Femur (tissue), 1 donor: ENCODE measurements at places on chromosomes 4 and X.

GRCh38 chrX:128800138-128800537 lies 723.2 kb downstream of the SMARCA1 start:
- DNase-seq = no peak

- no peak for DNase-seq
These were observed 39.8 kb upstream of the CCKAR start for GRCh38 chr4:26530099-26530498.

GRCh38 chr4:105594099-105595010 lies 41.9 kb downstream of the ARHGEF38 start:
- DNase-seq = no peak

GRCh38 chr4:68654946-68655721 lies 15.3 kb downstream of the UGT2B15 start:
- no peak for DNase-seq

DNA sequence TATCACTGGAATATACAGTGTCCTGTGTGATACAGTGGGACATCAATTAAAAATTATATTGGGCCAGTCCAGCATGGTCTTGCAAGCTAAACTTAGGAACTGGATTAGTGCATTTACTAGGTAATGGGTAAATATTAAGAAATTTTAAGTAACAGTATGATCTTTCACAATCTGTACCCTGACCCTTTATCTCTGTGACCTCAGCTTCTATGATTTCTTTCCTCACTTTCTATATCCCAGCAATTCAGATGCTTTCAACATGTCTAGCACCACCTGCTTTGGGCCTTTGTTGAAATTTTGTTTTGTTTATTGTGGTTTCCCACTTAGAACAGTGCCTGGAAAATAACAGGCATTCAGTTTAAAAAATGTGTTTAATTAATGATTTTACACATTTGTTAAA lies 2295.4 kb downstream of the ARAP2 start:
- DNase-seq = no peak

DNA sequence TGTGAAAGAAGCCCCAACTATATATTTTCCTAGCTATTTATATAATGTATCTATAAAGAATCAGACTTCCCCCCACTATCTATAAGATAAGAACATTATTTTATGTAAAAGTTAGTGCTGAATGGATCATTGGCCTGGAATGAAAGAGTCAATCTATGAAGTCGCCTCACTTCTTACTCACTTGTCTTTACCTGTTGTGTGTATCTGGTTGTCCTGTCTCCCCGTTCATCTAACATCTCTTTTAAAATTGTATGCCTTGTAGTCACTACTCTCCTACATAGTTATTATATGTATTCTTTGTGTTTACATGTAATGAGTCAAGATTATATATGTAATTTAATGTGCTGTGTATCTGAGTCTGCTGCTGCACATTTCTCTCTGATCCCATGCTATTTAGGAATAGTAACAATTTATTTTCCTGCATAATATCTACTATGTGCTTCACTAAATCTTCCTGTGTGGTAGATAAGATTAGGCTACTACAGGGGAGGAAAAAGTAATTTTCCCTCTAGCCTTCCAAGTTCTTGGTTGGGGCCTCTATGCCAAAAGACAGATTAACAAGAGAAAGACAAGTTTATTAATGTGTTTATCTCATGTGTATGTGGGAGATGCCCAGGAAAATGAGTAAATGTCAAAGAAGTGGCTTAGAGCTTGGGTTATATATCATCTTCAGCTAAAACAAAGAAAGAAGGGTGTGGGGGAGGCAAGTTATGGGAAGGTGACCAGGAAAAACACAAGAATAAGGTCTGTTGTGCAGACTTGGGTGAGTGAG lies 77.6 kb upstream of the FRMPD4 start:
- no peak for DNase-seq

GRCh38 chr4:142485452-142485851 lies 360.6 kb downstream of the INPP4B start:
- DNase-seq = no peak

GRCh38 chrX:84479086-84479485 lies 23.2 kb downstream of the HDX start:
- DNase-seq = no peak

DNA sequence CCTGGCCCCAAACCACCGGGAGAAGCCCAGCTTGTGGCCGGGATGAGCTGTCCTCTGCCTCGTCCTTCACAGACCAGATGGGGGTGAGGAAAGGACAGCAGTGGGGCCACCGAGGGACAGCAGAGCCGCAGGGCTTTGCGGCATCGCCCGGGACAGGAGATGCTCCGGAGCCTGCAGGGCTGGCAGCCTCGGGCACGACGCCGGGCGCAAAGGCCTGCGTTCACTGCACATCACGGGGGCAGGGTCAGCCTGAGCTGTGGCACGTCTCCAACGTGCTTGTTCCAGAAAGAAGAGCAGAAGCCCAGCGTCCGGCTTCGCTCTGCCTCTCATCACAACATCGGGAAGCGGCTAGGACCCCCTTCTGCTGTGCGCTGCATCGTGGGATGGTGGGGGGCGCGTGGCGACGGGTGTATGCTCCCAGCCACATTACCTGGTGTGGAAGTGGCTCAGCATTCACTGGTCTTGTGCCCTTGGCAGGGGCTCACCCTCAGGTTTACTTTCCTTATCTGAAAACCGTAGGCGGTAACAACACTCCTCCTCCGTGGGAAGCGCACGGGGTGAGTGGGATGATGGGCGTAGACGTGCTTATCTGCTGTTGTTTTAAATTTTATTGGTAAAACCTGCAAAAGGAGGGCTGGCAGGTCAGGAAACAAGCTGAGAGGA lies 7.4 kb downstream of the TADA2B start:
- DNase-seq = no peak

DNA sequence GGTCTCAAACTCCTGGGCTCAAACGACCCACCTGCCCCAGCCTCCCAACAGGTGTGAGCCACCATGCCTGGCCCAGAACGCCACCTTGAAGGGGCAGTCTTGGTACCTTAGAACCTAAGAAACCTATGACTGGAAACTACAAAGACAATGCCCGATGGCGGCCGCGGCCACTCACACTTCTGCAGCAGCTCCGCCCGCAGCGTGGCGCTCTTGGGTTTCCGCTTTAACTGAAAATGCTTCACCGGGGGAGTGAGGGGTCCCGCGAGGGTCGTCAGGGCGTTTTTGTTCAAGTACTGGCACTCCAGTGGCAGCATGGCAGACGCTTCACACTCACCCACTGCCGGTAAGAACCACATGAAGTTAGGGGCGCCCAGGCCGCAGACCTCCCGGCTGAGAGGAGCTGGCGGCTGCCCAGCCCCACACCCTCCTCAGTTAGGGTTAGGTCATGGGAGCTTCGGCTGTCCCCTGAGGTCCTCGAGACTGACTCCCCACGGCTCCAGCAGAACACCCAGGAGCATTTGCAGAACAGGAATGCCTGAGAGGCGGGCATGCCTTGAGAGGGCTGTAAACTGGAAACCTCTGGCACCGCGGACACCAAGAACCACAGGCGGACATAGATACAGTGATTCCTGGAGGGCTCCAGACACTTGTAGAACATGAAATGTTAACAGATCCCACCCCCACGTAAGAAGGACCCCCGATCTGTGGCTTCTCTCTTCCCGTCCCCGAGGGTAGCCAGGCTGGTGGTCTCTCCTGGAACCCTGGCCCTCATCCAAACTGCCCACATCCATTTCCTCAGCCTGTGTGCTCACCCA lies 19.0 kb downstream of the NELFA start:
- DNase-seq = no peak

- no peak for DNase-seq
These were observed 111.7 kb downstream of the NFKB1 start for GRCh38 chr4:102612824-102613366.

DNA sequence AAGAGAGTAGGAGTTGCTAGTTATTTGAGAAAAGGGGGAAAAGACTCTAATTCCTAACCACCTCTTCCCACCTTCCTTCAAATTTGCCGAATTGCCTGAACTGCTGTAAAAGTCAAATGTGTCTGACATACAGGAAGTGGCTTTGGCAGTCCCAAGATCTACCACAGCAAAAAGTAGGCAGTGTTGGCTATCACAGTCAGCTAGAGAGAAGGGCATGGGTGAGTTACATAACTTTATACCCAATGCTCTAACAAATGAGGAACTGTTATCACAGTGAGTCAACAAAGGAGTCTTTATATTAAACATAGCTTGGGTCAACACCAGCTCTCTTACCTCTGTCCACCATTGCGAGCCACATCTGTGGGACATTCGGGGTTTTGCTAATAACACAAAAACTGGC lies 2.4 kb upstream of the MBNL3 start:
- DNase-seq = no peak

GRCh38 chr4:74267998-74268606 lies 40.2 kb upstream of the EPGN start:
- no peak for DNase-seq

GRCh38 chr4:119271361-119272085 lies 50.4 kb downstream of the FABP2 start:
- no peak for DNase-seq

DNA sequence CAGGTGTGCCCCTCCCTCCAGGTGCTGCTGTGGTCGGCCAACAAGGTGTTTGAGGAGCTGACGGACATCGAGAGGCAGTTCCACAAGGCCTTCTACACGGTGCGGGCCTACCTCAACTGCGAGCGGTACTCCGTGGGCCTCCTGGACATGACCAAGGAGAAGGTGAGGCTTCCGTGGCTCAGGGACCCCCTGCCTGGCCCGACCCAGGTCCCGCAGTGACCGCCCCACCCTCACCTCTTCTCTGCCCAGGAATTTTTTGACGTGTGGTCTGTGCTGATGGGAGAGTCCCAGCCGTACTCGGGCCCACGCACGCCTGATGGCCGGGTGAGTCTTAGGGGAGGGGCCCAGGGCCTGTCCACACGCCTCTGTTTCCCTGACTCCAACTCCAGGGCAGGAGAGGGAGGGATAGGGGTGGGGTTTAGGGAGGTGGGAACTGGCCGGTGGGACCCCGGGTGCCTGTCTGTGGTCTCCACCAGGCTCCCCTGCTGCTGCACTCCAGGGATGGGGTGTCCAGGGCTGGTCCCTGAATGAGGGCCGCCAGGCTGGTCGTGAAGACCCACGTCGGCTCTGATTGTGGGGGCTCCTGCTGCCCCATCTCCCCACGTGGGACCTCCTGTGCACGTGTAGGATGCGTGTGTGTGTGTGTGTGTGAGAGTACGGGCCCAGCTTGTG lies 20.1 kb downstream of the ATP5ME start:
- DNase-seq = peak; percentile 12

GRCh38 chr4:53563824-53564223 lies 27.5 kb downstream of the LNX1 start:
- DNase-seq = no peak

- DNase-seq = no peak
These were observed 267.2 kb downstream of the MAPK10 start for GRCh38 chr4:86092684-86093083.

- DNase-seq = no peak
These were observed 149.9 kb upstream of the SLC4A4 start for GRCh38 chr4:71188951-71189350.

DNA sequence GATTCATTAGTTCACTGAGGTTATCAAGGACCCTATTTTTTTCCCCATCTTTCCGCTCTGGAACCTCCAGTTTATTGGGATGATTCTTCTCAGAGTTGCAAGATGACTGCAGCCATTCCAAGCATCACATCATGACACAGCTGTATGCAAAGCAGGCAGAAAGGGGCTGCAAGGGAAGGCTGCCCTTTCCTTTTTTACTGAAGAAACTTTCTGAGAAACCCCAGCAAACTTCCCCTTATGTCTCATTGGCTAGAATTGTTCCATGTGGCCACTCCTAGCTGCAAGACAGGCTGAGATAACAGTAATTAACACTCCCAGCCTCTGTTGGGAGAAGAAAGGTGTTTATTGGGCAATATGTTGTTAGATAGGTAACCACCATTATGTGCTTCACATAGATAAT lies 102.6 kb downstream of the SATL1 start:
- no peak for DNase-seq

- DNase-seq = peak; percentile 22
These were observed 117.0 kb upstream of the TEX13C start for GRCh38 chrX:125202591-125203248.

GRCh38 chr4:158376106-158376840 lies 145.4 kb upstream of the RXFP1 start:
- DNase-seq = no peak

GRCh38 chr4:122832732-122833131 lies 6.1 kb downstream of the FGF2 start:
- no peak for DNase-seq

DNA sequence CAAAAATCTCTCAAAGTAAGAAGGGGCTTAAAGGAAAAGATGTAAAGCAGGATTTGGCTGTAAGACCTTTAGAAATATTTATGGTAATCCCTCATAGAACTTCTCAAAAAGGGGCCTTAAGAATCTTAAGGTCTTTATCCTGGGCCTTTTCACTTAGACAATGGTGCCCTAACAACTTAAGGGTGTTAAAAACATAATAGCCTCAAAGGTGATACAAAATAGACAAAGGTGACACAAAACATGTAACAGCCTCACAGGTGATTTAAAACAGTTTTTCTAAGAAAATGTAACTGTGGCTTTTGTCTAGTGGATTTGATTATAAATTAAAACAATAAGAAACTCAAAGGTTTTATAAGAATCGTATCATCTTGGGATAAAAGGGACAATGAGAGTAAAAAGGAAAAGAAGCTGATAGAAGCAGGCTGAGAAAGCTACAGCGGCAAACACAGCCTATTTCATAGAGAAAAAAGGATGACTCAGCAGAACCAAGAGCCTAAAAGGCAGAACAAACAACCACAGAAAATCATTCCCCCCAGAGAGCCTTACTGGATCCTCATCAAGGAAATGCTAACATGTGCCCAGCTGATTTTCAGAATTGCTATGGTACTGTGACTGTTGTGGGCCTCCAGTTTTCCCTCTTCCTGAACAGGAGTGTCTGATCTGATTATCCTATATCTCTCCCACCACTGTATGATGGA lies 164.3 kb downstream of the STPG2 start:
- no peak for DNase-seq

DNA sequence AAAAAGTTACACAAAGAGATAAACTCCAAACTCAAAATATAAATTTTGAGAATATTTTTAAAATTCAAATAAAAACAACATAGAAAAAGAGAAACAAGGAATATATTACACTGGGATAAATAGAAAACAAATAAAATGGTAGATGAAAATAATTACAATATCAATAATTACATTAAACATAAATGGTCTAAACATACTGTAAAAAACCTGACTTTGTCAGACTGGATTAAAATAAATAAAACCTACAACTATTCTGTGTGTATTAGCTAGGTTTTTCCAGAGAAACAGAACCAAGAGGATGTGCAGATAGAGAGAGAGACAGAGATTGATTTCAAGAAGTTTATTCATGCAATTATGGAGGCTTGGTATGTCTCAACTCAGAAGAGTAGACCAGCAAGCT lies 126.5 kb downstream of the LRBA start:
- no peak for DNase-seq

GRCh38 chr4:123443401-123444289 lies 47.0 kb downstream of the SPRY1 start:
- DNase-seq = peak; percentile 34
